ENCODE measurements at places on chromosomes 5 and 9.

GRCh38 chr5:10624679-10625078 is 60.8 kb downstream of the ANKRD33B start:
- DNase-seq, result no peak

- DNase-seq, result no peak
These were observed 110.7 kb downstream of the FEM1C start for GRCh38 chr5:115433918-115434317.

DNA sequence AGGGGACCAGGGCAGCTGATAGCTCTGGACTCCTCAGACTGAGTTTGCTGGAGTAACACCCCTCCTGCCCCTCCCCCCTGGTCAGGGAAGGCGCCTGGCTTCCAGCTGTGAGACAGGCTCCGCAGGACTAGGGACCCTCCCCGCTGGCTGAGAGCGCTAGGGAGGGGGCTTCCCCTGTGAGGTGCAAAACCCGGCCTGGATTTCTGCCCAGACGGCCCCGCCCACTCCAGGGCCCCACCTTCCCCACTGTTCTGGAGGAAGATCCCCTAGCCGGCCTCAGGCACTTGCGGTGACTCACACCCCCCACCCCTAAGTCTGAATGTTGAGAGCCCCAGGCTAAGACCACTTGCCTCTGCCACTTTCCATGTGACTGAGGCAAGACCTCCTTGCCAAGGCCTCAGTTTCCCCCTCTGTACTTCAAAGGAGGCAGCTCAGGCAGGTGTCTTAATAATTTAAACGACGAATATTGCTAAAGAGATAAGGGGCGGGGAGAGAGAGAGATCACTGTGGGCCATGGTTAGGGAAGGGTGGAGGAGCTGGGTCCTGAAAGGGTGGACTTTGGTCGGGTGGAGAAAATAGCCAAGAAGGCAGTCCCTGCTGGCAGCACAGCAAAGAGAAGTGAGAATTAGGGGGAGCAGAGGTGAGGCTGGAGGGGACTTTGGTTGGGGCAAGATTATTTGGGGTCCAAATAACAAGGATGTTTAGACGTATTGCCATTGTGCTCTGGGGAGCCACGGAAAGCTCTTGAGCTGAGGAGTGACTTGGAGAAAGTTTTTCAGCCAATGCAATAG is 1.0 kb upstream of the DAB2IP start:
- DNase-seq, result peak; percentile 36

- no peak for DNase-seq
These were observed 3.1 kb upstream of the RABL6 start for GRCh38 chr9:136804509-136805206.

GRCh38 chr5:5315068-5315980 is 107.2 kb upstream of the ICE1 start:
- no peak for DNase-seq

- no peak for DNase-seq
These were observed 31.1 kb downstream of the SV2C start for GRCh38 chr5:76114179-76114851.

- no peak for DNase-seq
These were observed 22.6 kb upstream of the SLC12A7 start for GRCh38 chr5:1134478-1134877.

DNA sequence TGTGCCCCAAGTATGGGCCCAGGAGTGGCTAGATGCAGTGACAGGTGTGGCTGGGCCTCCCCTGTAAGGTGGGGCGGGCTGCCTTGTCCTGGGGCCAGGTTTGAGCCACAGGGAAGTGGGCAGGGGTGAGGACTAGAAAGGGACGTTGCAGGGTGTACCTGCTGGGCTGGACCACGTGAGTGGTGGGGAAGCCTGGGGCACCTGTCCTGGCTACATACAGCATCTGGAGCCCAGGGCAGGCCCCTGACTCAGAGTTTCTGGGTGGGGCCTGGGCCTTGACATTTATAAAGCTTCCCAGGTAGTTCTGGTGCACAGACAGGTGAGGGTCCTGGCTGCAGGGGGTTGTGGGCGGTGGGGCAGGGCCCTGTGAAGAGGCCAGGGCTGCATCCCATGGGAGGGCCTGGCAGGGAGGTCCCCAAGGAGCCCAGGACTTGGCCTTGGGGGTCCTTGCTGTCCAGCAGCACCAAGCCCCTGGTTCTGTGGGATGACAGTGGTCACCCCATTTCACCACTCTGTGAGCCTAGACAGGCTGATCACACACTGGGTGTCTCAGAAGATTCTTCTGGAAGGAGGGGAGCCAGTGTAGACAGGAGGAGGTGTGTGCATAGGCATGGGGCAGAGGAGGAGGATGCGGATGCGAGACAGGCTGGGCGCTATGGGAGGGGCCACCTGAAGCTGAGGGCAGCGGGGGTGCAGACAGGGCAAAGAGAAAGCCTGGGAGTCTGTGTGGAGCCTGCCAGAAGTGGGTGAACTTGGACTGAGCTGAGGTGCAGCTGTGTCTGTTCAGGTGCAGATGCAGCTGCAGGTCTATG is 94.0 kb downstream of the PHF2 start:
- DNase-seq, result no peak

- DNase-seq, result no peak
These were observed 90.8 kb downstream of the ARHGAP26 start for GRCh38 chr5:142861011-142861410.

DNA sequence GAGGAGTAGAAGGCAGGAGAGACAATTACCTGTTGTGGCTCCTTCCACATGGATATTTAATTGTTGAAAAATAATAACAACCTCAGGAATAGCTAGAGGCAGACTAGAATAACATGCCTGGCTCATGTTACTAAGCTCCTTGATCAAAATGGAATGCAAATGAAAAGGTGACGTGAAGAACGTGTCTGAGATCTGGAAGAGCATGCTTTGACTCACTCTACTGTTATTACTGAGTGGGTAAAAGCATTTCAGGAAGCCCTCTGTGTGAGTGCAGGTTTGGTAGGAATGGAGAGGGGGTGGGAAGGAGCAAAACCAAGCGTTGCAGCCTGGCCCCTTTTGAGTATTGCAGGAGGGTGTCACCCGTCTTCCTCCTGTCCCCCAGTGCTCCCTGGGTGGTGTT is 84.8 kb downstream of the EQTN start:
- DNase-seq, result no peak

DNA sequence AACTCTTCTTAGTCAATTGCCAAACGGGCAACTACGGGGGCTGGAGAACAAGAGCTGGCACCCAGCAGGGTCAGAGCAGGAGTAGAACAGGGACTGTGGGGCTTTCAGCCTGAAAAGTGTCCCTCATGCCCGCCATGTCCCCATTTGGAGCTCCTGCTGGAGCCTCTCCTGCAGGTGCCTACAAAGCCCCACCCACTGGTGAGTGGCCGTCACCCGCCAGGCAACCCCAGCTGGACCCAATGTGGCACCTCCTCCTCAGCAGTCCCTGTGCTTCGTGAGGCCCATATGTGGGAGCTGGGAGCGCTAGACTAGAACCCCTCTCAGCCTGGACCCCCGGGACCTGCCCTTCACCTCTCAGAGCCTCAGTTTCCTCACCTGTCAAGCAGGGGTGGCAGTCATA is 40.9 kb downstream of the VAV2 start:
- no peak for DNase-seq

DNA sequence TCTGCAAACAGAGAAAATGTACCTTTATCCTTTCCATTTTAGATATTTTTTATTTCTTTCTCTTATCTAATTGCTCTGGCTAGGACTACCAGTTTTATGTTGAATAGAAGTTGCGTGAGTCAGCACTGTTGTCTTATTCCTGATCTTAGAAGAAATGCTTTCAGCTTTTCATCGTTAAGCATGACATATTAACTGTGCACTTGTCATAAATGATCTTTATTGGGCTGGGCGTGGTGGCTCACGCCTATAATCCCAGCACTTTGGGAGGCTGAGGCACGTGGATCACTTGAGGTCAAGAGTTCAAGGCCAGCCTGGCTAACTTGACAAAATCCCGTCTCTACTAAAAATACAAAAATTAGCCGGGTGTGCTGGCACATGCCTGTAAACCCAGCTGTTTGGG is 8.2 kb upstream of the ECM2 start:
- no peak for DNase-seq

DNA sequence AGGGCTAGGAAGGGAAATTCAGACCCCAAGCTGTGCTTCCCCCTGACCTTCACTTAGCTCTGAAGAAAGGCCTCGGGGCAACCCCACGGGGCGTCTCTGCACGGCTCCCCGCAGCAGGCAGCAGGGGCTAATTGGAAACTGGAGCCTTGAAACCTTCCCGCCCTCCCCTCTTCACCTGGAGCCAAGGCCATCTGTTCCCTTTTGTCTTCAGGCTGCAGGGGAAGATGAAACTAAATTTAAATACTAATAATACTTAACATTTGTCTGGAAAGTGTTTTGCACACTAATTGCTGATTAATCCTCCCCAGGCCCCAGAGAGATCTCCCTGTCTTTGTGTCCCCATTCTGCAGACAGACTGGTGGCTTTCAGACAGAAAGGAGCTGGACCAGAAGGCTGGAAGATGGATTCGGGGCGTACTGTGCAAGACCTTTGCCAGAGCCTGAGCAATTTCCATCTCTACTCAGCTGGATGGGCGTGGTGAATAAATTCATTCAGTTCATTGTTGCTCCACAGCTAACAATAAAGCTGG is 34.1 kb upstream of the CPLX2 start:
- DNase-seq, result no peak

DNA sequence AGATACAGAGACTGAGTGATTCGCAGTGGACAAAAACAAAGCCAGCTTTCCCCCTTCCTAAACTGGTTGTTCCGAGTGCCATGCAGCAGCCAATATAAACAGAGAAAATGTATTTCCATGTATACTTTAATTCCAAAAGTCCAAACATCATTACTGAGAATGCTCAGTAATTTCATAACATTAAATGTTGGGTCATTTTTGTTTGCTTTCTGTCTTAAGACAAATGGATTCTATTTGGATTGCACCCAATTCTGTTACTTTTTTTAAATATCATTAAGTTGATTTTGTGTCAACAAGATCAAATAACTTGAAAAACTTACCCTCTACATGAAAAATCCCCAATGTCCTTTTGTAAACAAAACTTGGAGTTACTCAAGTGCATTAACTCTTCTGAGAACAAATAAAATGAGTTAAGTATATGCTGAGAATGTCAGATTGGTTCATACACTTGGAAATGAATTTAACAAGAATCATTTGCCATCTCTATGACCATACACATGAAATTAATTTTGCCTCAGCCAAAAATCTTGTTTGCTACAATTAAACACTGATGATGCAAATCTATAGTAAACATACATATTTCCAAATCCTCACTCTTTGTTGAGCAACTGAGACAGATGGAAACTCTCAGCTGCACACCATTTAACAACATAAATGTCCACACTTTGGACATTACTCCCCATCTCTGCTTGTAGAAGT is 19.4 kb downstream of the LURAP1L start:
- DNase-seq, result no peak

DNA sequence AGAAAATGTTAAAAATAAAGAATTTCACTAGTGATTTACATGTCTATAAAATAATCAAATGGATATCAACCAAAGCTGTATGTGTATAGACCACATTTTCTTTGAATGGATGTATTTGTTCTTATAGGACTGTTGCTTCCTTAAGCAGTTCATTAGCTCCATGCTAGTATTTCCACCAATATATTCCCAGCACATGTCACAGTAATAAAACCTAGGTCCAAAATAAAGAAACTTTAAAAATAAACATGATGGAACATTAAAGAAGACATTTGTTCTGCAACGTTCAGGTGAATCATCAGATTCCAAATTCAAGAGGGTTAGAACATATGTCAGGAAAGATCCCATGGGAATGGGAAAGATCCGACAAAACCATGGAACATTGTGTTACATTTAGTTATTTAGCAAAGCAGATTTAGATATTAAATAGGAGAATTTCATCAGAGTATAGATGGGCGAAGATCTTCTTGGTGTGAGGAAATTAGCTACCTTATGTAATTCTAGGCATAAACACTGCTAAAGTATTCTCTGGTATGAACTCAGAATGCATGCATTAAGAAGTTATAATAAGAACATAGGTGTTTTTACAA is 490.7 kb downstream of the CDH18 start:
- no peak for DNase-seq

- no peak for DNase-seq
These were observed 75.8 kb downstream of the GHR start for GRCh38 chr5:42499016-42499415.

DNA sequence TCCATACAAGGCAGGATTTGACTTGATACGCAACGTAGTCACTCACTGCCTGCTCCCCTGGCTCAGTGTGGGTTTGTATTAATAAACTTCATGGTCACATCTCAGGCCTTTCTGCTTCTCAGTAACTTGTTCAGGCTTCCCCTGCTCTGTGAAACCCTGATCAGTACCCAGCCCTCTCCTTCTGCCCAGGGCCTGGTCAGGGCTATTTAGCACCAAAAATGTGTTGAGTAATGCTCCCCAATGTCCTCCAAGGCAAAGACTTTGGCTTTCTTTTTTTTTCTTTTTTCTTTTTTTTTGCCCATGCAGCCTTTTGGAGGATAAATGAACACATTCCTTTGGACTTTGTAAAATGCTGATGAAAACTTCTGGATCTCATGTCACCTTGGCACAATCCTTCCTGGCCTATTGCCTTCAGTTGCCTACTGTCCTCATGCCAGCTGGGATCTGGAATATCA is 399.2 kb upstream of the KLF4 start:
- DNase-seq, result no peak

GRCh38 chr9:35220659-35221338 is 59.0 kb downstream of the UNC13B start:
- no peak for DNase-seq

- no peak for DNase-seq
These were observed 10.4 kb upstream of the GLIPR2 start for GRCh38 chr9:36126016-36126730.

DNA sequence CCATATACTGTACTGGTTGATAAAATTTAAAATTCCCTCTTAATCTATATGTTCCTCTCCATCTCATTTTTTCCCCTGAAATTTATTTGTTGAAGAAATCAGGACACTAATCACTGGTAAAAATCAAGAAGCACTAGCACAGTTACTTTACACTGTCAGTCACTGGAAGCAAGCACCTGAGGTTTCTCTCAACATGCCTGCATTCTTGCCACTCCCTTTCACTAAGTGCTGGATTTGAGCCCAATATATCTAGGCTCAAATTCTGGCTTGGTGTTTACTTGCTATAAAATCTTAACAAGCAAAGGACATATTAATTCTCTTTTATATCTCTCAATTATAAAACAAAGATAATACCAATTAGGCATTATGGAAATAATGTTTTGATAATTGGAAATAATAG is 58.6 kb downstream of the DIAPH1 start:
- no peak for DNase-seq

DNA sequence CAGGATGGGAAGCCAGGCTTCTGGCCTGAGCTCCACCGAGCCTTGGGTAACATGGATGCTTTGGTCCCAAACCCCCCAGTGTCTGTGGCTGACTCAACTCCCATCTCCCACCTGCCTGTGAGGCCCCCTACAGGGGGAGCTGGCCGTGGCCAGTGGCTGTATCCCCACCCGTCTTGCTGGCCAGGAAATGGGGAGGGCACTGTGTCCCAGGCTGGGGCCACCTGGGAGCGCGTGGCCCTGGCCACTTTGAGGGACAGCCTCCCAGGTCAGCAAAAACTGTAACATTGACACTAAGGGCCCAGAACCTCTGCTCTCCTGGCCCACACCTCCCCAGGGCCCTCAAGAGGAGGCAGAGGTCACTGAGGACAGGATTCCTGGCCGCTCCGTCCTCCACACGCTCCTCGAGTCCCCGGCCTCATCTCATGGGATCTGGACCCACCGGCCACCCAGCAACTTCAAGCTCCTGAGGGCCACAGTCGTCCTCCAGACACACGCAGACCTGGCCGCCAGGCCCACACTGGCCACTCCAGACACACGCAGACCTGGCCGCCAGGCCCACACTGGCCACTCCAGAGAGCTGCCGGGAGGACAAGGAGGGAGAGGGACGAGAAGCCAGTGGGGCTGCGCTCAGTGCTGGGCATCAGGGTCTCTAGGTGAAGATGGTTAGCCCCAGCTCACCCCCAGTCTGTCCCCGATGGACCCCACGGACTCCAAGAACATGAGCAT is 44.2 kb downstream of the DBH start:
- DNase-seq, result no peak

All from stimulated activated CD4-positive, alpha-beta T cell treated with anti-CD3 and anti-CD28 coated beads, Interleukin-2, amount 100 ng/mL, for 24 hours (primary cell).